ENCODE measurements at places on chromosomes 7 and 10.

DNA sequence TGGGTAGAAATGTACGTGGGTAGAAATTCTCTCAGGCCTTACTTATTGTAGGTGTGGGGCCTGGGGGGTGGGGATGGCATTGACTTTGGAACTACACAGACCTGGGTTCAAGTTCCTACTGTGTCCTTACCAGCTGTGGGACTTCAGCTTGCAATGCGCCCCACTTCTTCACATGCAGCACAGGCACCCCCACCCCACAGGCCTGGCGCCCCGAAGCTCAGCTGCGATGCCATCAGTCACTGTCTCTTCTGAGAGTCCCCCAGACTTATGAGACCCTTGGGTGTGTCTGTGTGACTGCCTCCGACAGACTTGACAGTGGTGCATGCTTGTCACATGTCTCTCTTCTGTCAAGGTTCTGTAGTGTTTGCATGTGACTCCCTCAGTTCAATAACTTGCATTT, 3.1 kb upstream of the AP5Z1 start:
- no peak for DNase-seq

DNA sequence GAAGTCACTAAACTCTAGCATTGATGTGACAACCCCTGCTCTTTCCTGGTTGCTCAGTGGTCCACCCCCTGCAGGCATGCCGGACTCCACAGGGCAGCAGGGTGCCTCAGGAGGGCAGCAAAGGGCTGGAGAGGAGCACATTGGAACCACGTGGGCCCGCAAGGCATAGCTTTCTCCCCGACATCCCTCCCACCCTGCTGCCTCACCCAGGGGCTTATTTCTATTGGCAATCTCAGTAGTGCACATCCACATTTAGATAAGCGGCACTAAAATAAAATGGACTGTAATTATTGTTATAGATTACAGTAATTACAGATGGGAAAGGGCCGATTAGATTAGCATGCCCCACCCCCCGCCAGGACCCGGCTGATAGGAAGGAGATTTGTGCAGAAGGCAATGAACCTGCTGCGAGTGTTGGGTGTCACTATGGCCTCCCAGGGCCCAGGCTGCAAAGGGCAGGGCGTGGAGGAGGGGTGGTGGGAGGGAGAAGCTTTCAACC, 580.1 kb downstream of the GRID1 start:
- DNase-seq: no peak

DNA sequence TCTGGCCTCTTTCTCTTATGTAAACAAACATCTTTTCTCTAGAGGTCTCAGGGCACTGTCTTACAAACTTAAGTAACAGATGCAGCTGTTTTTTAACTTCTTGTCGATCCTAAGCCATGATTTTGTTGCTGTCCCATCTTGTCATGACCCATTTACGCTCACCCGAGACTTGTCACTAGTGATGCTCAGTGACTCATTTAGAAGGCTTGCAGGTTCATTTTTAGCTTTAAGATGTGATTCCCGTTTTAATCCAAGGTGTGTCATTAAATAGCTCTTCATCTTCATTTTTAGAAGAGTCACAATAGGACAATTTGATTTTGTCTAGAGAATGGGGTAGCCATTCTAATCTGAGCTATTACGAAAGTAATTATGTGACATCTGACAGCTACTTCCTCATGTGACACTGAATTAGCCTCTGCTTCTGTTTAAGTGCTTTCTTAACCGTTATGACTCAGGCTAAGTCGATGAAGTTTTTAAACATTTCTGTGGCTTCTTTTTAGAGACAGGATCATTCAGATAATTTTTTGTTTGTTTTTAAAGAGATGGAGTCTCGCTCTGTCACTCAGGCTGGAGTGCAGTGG, 42.7 kb downstream of the SPDYE5 start:
- peak; percentile 61 for DNase-seq

GRCh38 chr10:117896517-117896916, 150.2 kb downstream of the RAB11FIP2 start:
- DNase-seq: no peak

DNA sequence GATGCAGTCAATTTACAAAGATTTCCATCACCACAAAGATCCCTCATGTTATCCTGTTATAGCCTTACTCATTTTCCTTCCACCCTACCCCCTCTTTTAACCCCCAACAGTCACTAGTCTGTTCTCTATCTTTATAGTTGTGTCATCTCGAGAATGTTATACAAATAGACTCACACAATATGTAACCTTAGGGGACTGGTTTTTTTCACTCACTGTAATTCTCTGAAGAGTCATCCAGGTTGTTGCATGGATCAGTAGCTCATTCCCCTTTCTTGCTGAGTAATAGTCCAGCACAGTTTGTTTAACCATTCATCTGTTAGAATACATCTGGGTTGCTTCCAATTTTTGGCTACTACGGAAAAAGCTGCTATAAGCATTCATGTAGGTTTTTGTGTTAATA, 121.1 kb upstream of the PDE1C start:
- DNase-seq: no peak

DNA sequence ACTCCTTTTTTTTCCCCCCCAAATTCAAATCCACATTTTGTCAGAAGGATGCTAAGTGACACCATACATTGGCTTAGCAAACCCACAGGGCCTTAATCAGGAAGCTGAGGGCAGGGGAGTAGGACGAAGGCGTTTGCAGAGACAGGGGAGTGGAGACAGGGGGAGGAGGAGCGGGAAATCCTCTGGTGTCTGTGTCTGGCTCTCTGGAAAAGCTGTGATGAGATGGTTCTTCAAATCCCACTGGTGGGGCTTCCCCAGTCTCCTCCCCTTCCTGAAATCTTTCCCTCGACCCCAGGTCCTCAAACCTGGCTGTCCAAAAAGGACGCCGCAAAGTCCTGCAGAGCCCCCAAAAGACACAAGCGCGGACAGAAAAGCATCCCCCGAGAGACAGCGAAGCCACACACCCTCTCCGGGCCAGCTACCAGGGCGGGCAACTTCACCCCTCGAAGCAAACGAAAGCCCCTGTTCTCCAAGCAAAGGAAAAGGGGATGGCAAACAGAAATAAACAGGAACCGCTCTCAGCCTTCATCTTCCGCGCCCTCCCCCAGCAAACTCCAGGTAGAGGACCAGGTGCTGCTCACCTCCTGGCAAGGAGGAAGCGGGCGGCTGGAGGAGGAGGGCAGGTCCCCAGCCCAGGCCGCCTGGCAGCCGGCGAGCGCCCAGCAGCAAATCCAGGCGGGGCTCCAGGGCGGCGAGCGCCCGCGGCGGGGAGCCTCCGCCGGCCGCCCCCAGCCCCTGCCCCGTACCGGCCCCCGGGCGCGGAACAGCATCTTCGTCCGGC, 520 bp downstream of the ELAPOR2 start:
- DNase-seq: peak; percentile 2

DNA sequence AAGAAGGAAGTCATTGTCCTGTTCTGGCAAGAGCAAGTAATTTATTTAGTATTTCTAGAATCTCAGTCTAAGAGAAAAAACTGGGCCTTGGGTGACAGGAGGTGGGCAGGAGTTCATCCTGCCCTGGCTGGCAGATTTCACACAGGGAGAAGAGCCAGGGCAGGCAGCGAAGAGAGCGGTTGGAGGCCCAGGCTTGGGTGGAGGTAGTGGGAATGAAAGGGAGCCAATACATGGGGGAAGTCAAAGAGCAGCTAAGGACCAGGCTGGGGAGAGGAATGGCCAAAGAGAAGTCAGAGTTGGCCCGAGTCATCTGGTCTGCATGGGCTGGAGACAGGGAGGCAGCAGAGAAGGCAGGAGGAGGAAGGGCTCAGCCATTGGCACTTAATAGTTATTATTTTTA, 51.4 kb downstream of the HECW1 start:
- DNase-seq: no peak

- DNase-seq: no peak
Observed at GRCh38 chr10:44956717-44957706, 2.6 kb upstream of the RASSF4 start.

DNA sequence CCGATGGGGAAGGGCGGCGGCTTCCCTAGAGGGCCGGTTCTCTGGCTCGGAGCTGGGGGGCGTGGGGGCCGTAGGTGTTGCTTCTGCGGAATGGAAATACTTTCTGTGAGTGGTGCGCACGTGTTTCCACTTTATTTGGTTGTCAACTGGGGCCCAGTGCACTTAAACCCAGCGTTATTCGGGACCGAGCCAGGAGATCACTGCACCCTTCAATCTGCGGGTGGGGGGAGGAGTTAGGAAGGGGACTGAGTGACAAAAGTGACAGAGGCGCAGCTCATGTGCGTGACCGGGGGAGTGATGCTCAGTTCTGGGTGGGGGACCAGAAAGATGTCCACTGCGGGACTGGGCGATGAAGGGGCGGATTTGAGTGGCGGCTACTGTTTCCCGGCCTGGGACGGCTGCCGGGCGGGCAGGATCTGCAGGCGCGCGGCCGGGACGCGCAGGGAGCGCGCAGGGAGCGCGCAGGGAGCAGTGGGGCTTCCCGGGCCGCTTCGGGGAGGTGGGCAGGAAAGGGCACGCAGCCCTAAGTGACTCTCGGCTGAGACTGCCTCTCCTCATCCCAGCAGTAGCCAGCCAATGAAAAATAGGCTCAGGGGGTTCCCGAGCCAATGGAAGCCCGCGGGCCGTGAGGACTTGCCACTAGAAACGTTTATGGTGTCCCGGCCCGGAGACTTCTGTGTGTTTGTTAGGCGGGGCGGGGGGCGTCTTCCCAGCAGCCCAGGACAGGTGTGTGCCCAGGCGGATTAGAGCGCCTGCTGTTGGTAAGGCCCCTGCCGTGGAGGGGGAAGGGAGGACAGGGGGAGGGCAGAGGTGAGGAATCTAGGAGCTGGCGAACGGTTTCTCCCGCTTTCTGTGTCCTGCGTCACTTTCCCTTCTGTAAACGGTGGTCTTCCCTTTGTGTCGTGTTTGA, 54.3 kb upstream of the KDM7A start:
- DNase-seq: peak; percentile 67

- peak; percentile 20 for DNase-seq
Observed at GRCh38 chr10:15262036-15262713, 93.7 kb upstream of the NMT2 start.
